Activated CD8-positive, alpha-beta memory T cell treated with anti-CD3 and anti-CD28 coated beads, Interleukin-2, amount 10 ng/mL, durations not matched to agents 7 days and 5 days (primary cell): ENCODE measurements at places on chromosomes 1 and 21. TPM values are rescaled to one million over a fixed set of nuclear protein-coding genes. Genes with fewer than 3 reads are reported as not detected.

ZSWIM5 gene
- total RNA-seq, result 0.64 TPM

CCDC27 gene
- total RNA-seq, result not detected

OR10J1 gene
- not detected for total RNA-seq

PIK3CD gene
- 261 TPM for total RNA-seq

PPM1J gene
- total RNA-seq, result not detected

CFH gene
- 5.0 TPM for total RNA-seq

MAP10 gene
- total RNA-seq, result 2.8 TPM

LCE2A gene
- total RNA-seq, result not detected

PRKAA2 gene
- total RNA-seq, result not detected

TRNP1 gene
- total RNA-seq, result 0.19 TPM

RAB29 gene
- 61.4 TPM for total RNA-seq

LAD1 gene
- total RNA-seq, result not detected

FMO3 gene
- not detected for total RNA-seq

RNF186 gene
- not detected for total RNA-seq

GRCh38 chr1:155009221-155009711 lies 6.7 kb downstream of the ZBTB7B start:
- DNase-seq, result no peak

DNA sequence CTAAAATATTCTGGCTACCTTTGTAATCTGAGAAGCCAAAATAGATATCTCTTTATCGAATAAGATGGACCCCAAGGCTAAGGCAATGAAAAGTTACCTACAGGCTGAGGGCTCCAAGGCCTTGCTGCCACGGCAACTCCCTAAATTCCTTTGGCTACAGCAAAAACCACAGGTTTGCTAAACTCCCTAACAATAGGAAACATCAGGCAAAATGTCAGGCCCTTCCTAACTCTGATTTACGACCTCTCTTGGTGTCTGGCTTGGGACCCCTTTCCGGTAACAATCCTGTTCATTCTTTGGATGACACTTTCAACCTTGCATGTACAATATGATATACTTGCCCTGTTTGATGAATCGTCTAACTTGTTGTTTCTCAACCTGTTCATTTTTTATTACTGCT lies 11.3 kb upstream of the OR2T8 start:
- no peak for DNase-seq

- no peak for DNase-seq
Observed at GRCh38 chr1:9881838-9882249, 28.2 kb downstream of the CTNNBIP1 start.

- DNase-seq, result no peak
Observed at GRCh38 chr21:38793926-38794713, 11.6 kb upstream of the ETS2 start.

GRCh38 chr1:3012456-3013291 lies 8.6 kb upstream of the ACTRT2 start:
- DNase-seq, result no peak

DNA sequence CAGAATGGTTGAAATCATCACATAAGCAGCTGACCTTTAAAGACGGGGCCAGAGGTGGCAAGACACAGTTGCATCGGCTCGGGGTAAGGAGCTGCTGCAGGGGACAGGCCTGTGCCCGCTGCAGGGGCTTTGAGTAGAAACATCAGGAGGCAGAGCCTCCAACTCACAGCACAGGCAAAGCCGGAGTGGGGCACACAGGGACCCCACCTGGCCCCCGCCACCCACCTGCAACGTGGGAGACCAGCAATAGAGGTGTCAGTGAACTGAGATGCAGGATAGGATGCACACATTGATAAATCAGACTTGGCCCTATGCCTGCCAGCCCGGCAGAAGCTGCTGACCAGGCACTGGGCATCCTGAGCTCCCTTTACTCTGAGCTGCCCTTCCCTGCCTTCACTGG lies 257.2 kb downstream of the NPHP4 start:
- no peak for DNase-seq

DNA sequence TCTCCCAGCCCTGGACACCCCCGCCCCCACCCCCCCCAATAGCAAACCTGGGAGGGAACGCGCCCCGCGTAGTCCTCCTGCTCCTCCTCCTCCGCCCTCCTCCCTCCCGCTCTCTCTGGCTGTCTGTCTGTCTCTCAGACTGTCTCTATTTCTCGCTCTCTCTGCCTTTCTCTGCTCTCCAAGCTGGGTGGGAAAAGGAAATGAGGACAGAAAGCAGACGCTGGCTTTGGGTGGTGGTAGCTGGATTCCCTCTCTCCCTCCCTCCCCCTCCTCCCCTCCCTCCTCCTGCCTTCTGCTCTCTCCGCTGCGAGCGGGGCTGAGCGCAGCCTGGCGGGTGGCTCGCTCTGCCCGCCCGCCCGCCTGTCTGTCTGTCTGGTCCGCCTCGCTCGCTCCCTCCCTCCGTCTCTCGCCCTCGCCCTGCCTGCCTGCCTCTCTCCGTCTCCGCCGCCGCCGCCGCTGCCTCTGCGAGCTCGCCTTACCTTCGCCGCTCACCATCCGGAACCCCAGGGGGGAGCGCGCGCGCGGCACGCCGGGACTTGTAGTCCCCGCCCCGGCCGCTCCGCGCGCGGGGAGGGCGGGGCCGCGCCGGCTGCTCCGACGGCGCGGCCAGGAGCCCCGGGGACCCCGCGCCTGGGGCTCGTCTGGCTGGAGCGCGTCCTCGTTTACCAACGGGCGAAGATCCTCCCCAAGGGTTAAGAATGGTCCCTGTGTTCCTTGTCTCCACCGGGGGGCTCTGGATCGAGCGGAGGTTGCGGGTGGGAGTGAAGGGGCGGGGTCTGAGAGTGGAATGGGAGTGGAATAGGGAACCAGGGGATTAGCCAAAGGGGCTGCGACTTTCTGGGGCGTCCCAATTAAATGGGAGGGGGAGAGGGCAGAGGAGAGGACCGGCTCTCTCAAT lies at the start of gene AHDC1:
Gene AHDC1, minus strand, starts transcription at position 464 of the 898 bp plus-strand sequence. CDS start 52,029 bp downstream, outside the sequence.
- DNase-seq, result peak; percentile 93

DNA sequence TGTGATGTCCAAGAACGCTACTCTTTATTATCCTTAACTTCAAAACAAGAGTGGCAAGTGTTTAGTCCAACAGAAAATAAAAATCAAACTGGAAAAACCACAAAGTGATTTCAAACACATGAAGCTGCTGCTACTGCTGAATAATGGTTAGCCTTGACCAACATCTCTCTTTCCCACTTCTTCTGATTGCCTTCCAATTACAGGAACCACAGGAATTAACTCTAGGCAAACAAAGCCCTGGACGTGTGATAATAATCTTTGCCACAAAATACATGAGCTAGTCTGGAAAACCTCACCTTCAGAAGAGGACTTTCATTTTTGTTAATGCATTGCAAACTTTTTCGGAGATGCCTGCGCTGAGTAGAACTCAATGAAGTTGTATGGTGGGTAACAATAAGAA lies 48.6 kb upstream of the COL11A1 start:
- DNase-seq, result no peak

- DNase-seq, result no peak
Observed at GRCh38 chr1:115068826-115069585, 20.3 kb downstream of the TSPAN2 start.

GRCh38 chr1:67664048-67664447 lies 21.0 kb upstream of the GADD45A start:
- DNase-seq, result no peak

- no peak for DNase-seq
Observed at GRCh38 chr1:238558156-238558555, 667.4 kb upstream of the ZP4 start.

- DNase-seq, result no peak
Observed at GRCh38 chr1:205842229-205842628, 7.7 kb downstream of the PM20D1 start.

- DNase-seq, result no peak
Observed at GRCh38 chr21:25243808-25244207, 363.5 kb downstream of the MRPL39 start.

DNA sequence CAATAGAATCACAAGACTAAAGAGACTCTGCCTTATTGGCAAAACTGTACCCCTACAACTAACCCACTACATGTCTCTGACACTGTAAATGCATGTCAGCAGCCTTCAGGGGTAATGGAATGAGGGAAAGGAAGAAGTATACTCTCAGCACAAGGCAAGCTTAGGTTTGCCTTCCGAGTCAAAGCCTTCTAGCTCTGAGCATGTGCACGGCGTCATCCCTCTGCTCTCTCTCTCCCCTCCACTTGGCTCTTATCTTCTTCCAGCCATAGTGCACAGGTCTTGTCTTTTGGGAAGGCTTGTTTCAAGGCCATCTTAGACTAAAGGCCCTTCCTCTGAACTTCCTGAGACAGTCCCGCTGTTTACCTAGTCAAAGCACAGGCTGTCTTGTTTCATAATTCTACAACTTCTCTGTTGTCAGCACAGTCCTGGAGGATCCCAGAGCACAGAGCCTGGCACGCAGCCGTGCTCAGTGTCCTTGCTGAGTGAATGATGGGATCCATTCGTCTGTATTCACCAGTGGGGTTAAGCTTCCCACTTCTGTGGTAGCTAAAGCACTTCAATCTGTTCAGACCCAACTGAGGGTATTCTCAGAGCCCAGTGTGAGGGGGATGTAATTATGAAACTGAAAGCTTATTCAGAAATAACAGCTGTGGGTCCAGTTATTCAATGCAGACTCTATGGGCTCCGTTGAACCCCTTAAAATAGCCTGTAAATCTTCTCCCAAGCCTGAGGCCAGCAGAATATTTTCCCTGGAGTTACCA lies 166.5 kb upstream of the PLD5 start:
- DNase-seq, result no peak

- DNase-seq, result no peak
Observed at GRCh38 chr1:31595836-31596736, 19.8 kb downstream of the TINAGL1 start.

DNA sequence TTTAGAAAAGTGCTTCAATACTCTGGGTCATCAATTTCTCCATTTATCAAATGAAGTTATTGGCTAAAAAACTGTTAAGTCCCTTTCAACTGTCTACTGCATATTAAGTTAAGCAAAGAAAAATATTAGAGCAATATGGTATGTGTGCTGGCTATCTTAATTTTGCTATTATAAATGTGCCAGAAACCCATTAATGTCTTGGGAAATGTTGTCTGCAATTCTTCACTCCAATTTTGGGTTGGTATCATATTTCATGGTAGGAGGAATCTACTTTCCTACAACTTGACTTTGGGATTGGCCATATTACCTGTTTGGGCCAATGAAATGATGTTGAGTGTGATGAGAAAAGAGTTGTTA lies 1063.9 kb downstream of the PLA2G4A start:
- no peak for DNase-seq

DNA sequence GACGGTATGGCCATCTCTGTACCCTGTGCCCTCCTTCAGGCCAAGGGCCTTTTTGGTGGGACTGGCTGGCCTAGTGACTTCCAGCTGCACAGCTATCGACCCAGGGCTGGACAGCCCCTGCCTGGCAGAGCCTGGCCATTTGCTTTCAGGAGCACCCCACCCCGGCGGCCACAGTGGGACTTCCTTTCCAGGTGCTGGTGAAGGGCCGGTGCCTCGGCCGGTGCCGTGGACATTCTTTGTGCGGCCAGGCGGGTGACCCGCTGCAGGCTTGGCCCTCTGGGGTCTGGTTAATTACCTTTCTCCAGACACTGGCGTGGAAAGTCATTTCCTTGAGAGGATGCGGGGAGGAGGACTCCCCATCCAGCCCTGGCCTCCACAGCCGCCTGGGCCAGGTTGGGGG lies 50.1 kb downstream of the PRDM16 start:
- no peak for DNase-seq

GRCh38 chr1:89952605-89953130 lies 42.2 kb upstream of the ZNF326 start:
- DNase-seq, result no peak

DNA sequence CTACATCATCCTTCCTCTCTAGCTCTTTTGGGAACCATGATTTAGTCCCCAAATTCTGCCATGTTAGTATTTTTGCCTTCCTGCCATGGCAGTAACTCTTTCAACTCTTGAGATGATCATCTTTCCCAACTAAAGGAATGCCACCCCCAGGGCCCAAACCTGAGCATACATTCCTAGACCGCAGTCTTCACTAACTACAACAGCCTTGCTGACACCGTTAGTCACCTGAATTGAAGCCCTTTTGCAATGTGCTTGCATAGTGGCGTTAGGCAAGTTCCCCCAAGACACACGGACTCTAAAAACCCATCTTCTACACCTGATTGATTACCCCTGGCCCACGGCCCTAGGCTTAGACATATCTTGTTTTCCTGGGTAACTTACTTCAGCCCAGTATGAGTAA lies 16.4 kb upstream of the YTHDF2 start:
- no peak for DNase-seq

GRCh38 chr1:233627376-233627775 lies 13.5 kb downstream of the KCNK1 start:
- DNase-seq, result no peak

- no peak for DNase-seq
Observed at GRCh38 chr1:84539972-84540371, 33.6 kb upstream of the GNG5 start.

- DNase-seq, result peak; percentile 86
Observed at GRCh38 chr1:27341525-27342252, at the start of gene SYTL1. SYTL1 (plus strand) TSS chr1:27342022; CDS start chr1:27345335, 3,313 bp downstream.

GRCh38 chr1:184050636-184051035 lies 894 bp upstream of the TSEN15 start:
- no peak for DNase-seq

- DNase-seq, result no peak
Observed at GRCh38 chr1:184624626-184625025, 130.0 kb downstream of the EDEM3 start.

DNA sequence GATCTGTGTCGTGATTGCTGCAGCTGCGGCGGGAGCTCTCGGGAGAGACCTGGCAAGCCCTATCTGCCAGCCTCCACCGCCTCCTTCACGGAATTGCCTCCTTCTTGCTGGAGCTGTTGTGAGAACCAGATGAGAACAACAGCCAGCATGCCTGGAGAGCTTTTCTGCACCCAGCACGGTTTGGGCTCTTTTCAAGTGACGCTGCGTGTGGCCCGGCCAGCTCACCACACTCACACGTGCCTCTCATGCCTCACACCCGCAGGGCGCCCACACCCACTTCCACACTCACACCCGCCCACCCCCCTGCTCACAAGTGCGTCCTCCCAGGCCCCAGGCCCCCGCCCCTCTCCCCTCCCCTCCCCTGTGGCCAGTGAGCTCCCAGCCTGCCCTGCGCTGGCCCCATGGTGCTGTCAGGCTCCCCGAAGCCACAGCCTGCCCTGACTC lies 135.7 kb upstream of the RUNX3 start:
- DNase-seq, result peak; percentile 59

GRCh38 chr1:15346346-15347030 lies 63.2 kb upstream of the EFHD2 start:
- DNase-seq, result no peak

GRCh38 chr1:92882819-92883218 lies 51.0 kb downstream of the RPL5 start:
- DNase-seq, result peak; percentile 61

DNA sequence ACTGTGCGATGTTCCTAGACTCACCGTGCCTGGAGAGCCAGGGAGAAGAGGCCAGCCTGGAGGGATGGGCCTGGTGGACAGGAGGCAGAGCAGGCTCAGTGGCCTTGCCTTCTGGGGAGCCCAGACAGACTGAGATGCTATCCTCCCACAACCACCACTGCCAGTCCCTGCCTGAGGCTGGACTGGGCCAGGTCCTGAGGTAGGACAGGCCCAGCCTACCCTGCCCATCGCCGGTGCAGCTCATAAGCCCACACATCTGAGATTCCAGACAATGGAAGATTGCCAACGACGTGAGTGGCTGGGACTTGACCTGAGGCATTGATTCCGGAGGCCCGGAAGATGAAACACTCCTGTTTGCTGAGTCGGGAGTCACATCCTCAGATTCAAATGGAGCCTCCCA lies 5.8 kb downstream of the CLEC20A start:
- no peak for DNase-seq
